SJSA1 (cell line): ENCODE measurements at places on chromosomes 16 and 17. TPM values are rescaled to one million over a fixed set of nuclear protein-coding genes. Genes with fewer than 3 reads are reported as not detected.

The SNN gene
- total RNA-seq: 10.1 and 11.5 TPM in 2 replicates

The NMT1 gene
- total RNA-seq: 126 and 144 TPM in 2 replicates

The MYH13 gene
- not detected in 2 replicates for total RNA-seq

The RPH3AL gene
- total RNA-seq: 2.5 and 3.1 TPM in 2 replicates

The GRAPL gene
- not detected in 2 replicates for total RNA-seq

The CDRT15 gene
- not detected in 2 replicates for total RNA-seq

The KRT25 gene
- total RNA-seq: not detected in 2 replicates

The CCL1 gene
- not detected in 2 replicates for total RNA-seq

The BEAN1 gene
- not detected in 2 replicates for total RNA-seq

The KREMEN2 gene
- total RNA-seq: not detected in 2 replicates

The NFE2L1 gene
- total RNA-seq: 61.8 and 200 TPM in 2 replicates

The ABI3 gene
- not detected in 2 replicates for total RNA-seq

DNA sequence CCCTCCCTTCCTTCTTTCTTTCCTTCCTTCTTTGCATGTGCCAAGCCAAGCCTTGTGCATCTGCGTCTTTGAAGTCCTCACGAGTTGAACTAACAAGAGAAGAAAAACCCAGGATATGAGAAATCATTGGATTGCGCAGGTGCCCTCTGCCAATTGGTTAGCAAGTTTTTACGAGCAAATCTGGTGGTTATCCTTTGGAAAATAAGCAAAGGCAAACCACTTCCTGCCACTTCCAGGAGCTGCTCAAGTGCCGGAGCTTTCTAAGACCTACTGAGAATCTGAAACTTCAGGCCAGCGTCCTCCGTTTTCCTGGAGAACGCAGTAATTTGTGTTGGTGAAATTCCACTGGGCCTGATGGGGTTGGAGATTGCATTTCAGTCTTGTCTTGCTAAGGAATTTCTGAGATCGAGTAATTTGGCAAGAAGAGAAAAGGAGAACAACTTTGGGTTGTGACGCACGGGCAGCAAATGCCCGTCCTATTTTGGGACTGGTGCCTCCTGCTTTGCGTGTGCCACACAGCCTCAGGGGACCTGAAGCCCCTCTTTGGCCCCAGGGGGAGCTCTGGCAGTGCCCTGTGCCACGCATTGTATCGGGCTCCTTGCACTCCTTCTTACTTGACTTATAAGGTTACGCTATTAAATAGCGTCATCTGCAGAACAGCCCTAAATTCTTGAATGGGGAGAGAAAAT, 56.4 kb downstream of the CMIP start:
- DNase-seq: peak; percentile 83

- peak; percentile 96 for DNase-seq
Measured at GRCh38 chr17:36948717-36949460, at the start of gene AATF. AATF (plus strand) TSS chr17:36948954; CDS start chr17:36949126, 172 bp downstream.

GRCh38 chr17:49730078-49730784, 22.5 kb upstream of the SLC35B1 start:
- DNase-seq: no peak

DNA sequence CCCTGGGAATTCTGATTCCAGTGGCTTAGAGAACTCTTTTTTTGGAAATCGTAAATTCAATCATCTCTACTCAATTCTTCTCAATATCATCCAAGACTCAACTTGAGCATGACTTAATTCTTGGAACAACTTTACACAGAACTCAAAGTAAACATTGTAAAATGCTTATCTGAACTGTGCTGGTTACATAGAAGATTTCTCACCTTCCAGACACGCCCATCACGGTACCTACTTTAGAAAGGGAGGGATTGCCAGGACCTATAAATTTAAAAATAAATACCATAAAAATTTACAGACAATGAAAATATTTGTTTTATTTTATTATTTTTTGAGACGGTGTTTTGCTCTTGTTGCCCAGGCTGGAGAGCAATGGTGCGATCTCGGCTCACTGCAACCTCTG, 26.5 kb downstream of the MAP1LC3B start:
- no peak for DNase-seq

- DNase-seq: no peak
Measured at GRCh38 chr16:21618281-21618680, 18.9 kb downstream of the METTL9 start.

DNA sequence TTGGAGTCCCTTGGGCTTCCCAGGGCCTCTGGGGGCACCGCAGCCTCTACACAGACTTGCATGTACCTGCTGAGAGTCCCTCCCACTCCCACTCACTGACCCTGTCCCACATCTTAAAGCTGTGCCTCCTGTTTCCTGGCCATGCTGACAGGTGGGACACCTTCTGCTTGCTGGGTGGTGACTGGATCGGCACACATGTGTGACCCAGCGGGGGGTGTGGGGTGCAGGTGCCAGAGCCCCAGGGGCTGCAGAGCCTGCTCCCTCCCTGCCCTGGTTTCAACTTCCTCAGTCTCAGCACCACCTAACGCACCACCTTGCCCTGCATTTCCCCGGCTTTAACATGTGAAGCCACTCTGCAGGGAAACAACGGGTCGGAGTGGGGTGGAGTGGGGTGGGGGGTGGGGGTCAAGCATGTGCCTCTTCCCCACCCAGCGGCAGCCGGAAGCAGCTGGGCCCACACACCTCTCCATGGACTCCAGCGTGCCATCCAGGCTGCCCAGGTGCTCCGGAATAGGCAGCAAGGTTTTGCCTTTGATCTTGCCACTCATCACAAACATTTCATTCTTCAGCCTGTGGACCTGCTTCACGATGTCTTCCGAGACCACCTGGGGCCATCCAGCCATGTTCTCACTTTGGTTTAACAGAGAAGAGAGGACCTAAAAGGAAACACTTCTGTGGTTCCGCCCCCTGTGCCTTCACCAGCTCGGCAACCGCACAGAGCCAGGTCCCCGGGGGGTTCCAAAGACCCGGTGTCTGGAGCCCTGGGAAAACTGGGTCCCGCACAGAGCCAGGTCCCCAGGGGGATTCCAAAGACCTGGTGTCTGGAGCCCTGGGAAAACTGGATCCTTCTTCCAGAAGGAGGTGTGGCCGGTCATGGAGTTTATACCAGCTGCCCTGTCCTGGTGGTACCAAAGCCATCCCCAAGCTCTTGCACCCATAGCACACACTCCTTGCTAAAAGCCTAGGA, 4.7 kb downstream of the DNAH17 start:
- no peak for DNase-seq

DNA sequence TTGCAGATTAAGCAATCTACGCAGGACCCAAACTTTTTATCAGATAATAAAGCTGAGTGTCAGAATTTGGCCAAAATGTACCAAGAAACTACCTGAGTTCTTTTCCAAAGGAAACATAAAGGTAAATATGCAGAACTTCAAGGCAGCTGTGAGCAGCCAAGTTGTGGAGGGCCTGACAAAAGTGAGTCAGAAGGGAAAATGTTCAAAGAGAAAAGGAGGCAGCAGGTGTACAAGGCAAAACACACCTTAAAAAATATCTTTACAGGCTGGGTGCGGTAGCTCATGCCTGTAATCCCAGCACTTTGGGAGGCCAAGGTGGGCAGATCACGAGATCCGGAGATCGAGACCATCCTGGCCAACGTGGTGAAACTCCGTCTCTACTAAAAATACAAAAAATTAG, 7.0 kb upstream of the KANSL1 start:
- DNase-seq: no peak

DNA sequence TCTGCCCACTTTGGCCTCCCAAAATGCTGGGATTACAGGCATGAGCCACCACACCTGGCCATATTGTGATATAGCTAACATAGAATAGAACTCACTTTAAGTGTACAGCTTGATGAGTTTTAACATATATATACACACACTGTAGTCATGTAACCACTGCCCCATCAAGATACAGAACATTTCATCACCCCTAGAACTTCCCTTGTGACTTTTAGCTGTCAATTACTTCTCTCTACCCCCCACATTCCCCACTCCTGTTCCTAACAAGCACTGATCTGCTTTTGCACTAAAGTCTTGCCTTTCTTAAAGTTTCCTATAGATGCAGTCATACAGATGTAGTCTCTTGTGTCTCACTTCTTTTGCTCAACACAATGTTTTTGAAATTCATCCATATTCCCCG, 93.1 kb downstream of the PITPNC1 start:
- DNase-seq: no peak

DNA sequence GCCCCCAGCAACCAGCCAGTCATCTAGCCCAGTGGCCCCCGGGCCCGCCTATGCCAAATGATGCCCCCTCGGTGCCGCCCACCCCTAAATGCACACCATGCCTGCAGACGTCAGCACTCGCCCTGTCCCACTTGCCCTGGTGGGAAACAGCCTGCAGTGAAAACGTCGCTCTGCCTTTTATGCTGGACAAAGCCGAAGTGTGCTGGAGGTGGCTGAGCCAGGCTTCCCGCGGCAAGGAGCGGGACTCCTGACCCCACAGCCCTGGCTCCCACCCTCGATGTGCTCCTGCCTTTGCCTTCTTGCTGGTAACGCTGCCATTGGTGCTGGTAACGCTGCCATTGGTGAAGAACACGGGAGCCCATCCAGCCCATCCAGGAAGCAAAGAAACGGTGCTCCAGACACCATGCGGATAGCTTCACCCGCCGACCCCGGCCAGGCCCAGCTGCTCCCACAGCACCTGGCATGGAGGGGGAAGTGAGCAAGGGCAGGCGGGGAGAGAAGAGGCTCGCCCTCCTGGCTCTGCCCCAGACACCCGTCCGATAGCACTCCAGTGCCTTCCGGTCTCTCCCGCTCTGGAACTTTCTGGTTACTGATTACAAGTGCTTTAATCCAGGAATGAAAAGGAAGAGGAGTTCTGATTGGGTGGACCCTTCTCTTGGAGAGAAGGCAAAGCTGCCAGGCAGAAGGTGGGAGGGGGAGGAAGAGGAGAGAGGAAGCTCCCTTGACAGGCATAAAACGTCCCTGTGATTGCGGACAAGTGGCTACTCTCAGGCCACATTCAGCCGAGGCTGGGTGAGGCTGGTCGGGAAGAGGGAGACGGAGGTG, 4.0 kb upstream of the BAIAP2 start:
- no peak for DNase-seq

- DNase-seq: no peak
Measured at GRCh38 chr16:57178793-57179212, 7.0 kb downstream of the PSME3IP1 start.

GRCh38 chr16:67246081-67246755, 1.1 kb downstream of the FHOD1 start:
- peak; percentile 82 for DNase-seq

DNA sequence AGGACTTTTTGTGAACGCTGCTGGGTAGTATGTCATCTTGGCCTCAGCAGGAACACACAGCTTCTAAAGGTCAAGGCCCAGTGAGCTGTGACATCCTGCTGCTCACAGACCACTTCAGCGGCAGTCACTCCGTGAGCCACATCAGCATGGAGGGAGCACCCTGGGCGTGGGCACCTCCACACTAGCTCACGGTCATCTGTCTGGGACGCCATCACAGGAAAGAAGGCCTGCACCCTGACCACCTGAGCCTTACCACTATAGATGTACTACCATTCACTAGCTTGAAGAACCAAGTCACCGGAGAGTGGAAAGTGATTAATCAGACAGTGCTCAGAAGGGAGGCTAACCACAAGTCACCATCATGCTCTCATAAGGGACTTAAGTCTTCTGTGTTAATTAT, 3.3 kb downstream of the AXIN1 start:
- DNase-seq: no peak

DNA sequence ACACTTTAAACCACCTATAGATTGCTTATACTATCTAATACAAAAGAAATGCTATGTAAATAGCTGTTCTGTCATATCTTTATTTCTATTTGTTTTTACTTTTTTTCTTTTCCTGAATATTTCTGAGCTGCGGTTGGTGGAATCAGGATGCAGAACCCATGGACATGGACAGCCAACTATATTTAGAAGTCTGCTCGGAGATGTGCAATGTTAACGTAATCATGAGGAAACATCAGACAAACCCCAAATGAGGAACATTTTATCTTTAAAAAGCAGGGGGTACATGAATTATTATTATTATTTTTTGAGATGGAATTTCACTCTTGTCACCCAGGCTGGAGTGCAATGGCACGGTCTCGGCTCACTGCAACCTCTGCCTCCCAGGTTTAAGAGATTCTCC, 31.4 kb upstream of the GHDC start:
- no peak for DNase-seq

- DNase-seq: no peak
Measured at GRCh38 chr17:45276031-45276430, 14.1 kb upstream of the SPATA32 start.

DNA sequence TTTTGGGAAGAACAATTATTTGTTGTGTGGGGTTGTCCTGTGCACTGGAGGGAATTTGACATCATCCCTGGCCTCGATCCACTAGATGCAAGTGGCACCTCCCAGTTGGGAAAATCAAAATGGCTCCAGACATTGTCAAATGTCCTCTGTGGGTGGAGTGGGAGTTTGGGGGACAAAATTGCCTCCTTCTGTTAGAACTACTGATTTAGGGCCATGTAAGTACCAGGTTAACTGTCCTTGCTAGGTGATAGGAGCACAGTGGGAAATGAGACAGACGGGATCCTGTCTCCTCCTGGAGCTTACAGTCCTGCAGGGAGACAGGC, 56.8 kb downstream of the ARHGAP23 start:
- DNase-seq: no peak

DNA sequence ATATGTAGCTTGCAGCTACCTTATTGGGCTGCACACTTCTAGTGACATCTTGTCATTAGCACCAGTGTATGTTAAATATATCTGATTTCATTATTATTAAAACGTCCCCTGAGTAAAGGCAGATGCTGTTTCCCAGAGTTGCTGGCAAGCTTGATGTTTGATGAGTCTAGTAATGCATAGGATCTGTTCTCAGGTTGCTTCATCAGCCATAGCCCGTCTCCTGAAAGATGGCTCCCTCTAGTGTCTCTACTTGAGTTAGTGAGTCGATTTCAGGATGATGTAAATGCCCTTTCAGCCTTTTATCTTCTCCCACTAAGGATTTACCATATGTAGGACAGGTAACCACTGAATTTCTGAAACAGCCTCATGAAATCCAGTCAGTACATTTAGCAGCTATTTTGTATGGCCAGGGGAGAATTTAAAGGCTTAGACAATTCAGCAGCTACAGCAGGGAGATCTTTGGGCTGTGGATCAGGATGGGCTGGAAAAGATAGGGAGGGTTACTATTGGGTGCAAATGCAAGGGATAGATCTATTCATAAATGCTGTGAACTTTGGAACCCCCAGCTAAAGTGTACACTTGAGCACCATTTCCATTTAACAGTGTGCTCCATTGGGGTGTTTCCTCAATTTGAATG, 376.3 kb downstream of the CNTNAP4 start:
- DNase-seq: peak; percentile 10

DNA sequence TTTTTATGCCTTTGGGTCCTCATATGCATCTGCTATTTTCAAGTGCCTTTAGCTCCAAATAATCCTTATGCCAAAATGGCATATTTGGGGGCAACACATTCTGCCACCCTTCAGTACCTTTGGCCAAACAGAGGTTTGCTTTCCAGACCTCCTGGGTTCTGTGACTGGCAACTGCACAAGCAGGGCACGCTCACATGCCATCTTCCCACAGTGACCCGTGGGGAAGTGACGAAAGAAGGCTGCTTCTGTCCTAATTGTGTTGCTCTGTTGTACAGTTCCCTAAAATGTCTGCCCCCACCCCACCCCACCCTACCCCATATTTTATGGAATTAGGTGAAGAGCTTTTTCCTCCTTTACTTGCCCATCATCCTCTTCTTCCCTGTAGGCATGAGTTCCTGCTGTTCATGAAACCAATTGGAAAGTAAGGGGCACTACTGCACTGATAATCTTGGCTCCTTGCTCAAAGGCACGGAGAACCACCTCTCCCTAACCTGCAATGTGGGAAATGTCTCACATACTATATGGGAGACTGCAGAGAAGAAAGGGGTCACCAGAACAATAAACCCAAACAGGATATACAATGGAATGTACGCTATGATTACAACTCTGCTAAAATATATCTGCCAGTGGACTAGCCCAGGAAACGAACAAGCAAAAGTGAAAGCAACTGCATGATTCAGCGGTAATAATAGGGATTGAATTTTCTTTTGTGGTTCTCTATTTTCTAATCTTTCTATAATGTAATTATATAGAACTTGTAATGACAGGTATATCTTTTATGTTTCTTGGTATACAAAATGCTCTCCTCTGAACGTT, 3.3 kb upstream of the SLFN12L start:
- DNase-seq: peak; percentile 75
